Fibroblast of skin of abdomen (primary cell): ENCODE measurements at places on chromosomes 6 and 20.

GRCh38 chr6:108592371-108593337, 31.9 kb downstream of the FOXO3 start:
- DNase-seq: peak; percentile 79

- peak; percentile 64 for DNase-seq
These were observed 103.1 kb downstream of the SULF2 start for GRCh38 chr20:47682028-47682783.

GRCh38 chr20:54193817-54194216, 14.1 kb upstream of the PFDN4 start:
- DNase-seq: no peak

GRCh38 chr6:10578723-10579122, 57.6 kb downstream of the GCNT2 start:
- DNase-seq: no peak

DNA sequence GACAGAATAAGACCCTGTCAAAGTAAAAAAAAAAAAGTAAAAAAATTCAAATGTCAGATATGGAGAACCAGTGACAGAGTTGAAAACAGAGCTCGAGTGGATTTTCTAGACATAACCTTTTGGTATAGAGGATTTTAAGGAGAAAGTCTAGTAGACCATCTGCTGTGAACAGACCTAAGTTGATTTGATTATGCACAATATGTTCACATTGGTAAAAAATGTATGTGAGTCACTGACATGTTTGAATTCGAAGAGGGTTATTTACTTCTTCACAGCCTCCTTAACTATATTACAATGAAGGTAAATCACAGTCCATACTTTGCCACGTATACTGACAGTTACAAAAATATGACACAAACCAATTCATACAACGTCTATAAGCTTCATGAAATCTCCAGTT, 7.4 kb downstream of the TINAG start:
- no peak for DNase-seq

GRCh38 chr20:47272893-47273590, 83.5 kb downstream of the ZMYND8 start:
- DNase-seq: peak; percentile 72

DNA sequence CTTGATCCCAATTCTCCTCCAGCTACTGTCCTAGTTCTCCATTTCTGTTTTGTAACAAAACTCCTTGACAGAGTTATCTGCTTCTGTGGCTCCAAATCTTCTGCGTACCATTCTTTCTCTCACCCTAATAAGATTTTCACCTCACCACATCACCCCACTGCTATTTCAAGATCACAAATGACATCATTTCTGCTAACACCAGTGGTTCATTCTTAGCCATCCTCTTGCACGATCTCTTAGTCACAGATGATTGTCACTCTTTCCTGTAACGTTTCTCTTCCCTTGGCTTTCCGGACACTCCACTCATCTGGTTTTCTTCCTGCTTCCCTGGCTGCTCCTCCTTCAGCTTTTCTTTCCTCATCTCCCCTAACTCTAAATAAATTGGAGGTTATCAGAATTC, 56.8 kb upstream of the FABP7 start:
- peak; percentile 21 for DNase-seq

GRCh38 chr20:23602241-23602640, 3.5 kb downstream of the CST9 start:
- no peak for DNase-seq

DNA sequence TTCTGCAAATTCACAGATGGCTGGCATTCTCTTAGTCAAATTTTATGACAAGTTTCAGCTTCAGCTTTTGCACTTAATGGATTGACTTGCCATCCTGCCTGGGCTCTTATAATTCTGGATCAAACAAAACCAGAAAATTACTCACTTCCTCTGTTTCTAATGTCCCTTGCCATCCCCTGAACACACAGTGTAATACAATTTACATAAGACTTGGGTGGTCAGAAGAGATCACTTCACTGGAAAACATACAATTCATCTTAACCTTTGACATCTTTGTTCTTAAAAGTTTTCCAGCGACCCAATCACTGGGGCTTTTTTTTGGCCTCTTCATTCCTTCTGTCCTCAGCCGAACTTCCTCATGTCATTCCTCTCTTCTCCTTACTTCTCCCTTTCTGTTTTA, 199.0 kb downstream of the ARHGAP18 start:
- peak; percentile 36 for DNase-seq

- no peak for DNase-seq
These were observed 31.3 kb downstream of the PPP1R3G start for GRCh38 chr6:5116243-5116991.

- DNase-seq: no peak
These were observed 160.5 kb upstream of the GRIK2 start for GRCh38 chr6:101232961-101233360.

DNA sequence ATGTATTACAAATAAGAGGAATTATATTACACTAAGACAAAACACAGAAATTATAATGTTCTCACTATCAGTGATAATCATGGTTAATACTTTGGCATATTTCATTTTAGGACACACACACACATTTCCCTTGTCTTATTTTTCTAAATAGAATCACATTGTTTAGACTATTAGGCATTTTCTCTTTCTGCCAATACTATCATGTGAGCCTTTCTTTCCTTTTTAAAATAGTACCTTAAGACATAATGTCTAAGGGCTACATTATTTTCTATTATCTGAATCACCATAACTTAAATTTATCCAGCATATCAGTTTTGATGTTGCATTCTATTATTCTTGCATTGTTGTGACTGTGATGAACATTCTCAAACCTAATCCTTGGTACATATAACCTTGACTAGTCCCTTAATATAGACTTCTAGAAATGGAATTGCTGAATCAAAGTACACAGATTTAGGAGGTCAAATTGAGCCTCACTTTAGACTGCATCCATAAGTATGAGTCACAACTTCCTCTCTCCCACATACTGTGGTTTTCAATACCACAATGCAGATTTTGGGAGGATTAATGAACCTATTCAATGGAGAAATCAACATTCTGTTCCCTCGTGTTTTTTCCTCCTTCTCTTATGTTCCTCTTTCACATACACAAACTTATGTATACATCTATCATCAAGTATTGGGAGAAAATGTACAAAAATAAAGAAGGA, 212.6 kb downstream of the MOXD1 start:
- peak; percentile 83 for DNase-seq

DNA sequence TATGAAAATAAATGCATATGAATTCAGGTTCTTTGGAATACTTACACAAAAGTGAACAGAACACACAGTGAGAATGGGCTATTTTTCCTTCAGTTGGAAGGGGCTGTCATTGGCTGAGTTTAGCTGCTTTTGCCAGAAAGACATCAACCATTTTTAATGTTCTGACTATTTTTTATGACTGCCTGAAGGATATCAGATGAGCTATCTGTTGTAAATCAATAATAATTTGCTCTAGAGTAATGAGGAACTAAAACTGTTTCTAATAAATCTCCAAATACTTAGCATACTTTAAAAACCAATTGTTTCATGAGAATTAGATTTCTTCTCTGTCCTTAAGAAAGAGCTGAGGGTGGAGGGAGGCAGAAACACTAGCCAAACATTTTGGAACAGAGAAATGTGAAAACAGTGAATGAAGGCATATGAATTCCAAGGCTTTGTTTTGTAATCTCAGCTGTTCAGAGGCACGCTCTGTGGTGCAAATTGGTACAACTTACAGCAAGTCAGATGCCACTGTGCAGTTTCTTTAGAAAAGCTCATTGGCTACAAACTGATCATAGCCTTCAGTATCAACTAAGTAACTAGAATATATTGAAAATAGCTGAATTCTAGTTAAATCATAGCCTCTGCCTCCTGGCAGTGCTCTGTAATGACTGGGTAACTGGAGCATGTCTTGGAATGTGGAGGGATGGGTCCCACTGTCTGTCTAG, 228.9 kb upstream of the JAG1 start:
- peak; percentile 77 for DNase-seq

DNA sequence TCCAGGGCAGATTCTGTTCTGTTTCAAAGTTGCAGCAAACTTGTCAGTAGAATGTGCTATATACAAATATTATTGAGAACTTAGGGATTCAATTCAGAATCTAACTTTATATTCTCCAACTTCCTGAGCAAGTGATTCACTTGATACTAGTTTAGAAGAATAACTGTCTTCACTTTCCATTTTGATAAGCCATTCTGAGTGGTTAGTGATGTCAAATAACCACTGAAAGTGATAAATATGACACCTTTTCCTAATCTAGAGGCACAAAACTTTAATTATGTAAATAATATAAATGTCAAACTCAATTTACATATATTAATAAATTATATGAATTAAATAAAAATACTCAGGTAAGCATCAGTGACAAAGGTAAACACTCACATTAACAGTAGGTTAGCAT, 20.5 kb upstream of the SIM1 start:
- no peak for DNase-seq

- DNase-seq: no peak
These were observed 19.2 kb downstream of the TREML4 start for GRCh38 chr6:41247288-41247865.

- DNase-seq: no peak
These were observed 57.8 kb upstream of the NELFCD start for GRCh38 chr20:58923117-58923712.

DNA sequence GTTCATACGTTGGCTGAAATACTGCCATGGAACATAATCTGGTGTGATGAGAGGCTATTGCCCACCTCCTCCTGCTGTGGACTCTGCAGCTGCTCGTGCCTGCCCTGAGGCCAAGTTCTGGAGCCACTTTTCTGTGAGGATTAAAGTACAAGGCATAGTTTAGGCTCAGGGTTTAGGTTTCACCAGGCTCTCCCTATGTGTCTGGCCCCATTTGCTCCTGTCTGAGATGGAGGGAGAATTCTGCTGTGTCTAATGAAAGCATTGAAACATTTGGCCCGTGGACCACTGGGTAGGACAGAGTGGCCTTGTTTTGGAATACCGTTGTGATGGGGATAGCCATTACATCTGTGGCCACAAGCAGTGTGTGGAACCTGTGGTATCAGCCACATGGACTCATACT, 5.9 kb downstream of the WRNIP1 start:
- no peak for DNase-seq

DNA sequence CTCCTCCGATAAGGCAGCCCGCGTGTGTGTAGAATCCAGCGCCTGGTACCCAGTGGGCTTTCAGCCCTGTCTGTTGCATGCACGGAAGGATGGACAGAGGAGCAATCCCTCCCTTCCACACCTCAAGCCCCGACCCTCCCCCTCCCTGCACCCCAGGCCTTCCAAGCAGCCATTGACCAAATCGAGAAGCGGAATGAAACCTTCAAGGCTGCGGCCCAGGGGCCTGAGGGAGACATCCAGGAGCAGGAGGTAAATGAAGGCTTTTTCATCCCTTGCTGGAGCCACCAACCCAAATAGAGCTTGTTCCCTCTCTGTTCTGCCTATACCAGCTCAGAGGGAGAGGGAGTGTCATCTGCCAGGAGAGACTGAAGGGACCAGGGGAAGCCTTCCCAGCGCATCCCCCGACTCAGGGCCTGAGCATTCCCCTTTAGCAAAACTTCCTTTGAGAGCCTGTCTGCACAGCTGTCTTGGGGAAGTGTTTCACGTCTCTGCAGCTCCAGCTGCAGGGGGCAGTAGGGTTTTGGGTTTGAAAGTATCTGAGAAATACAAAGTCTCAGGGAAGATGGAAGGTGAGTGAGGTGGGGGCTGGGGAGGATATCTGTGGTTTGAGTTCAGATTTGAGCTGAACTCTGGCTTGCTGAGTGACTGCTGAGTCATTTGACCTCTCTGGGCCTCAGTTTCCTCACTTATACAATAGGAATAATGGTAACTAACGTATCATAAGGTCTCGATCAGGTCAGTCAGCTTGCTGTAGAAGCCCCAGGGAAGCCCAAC, 16.1 kb downstream of the FGD2 start:
- peak; percentile 46 for DNase-seq

DNA sequence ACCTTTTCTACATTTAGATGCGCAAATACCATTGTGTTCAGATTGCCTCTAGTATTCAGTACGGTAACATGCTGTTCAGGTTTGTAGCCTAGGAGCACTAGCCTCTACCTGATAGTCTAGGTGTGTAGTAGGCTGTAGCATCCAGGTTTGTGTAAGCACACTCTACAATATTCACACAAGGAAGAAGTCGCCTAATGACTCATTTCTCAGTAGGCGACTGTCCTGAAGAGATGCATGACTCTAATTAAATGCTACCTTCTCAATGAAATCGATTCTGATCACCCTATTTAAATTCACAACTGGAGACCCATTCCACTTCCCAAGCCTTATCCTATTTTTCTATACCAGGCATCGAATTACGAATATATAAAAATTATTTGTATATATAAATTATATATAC, 1.3 kb downstream of the MCUR1 start:
- no peak for DNase-seq

DNA sequence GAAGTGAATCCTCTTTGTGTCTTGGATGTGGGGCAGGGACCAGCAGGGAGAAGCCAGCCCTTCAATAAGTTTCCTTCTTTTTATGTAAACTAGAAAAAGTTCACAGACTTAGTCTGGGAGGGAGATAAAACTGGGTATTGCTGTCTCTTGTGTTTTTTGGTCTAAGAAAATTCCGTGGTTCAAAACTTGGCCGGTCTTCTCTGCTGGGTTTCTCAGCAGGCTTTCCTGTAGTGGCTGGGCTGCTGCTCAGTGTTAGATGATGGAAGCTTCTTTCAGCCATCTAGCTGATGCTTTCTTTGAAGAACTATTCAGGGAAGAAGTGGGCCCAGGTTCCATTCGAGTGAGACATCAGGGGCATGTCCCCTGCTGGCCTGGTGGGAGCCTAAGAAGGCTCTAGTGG, 70.7 kb upstream of the SCP2D1 start:
- DNase-seq: no peak

- DNase-seq: no peak
These were observed 40.1 kb downstream of the TBPL1 start for GRCh38 chr6:133992992-133993680.

DNA sequence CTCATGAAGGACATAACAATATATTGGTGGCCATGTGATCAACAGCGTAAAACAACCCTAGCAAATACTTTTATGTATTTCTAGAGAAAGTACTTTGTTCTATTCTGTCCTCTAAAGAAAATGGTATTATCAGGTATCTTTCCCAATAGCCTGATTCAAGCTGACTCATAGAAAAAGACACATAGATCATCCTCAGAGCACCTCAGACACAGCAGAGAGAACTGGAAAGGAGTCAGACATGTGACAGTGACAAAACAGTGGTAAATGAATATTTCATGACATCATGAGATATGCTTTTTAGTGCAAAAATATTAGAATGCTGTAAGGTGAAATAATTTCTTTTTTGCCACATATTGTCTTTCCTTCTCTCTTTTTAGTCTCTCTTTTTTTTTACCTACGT, 1355.0 kb upstream of the MAP3K7 start:
- DNase-seq: no peak

DNA sequence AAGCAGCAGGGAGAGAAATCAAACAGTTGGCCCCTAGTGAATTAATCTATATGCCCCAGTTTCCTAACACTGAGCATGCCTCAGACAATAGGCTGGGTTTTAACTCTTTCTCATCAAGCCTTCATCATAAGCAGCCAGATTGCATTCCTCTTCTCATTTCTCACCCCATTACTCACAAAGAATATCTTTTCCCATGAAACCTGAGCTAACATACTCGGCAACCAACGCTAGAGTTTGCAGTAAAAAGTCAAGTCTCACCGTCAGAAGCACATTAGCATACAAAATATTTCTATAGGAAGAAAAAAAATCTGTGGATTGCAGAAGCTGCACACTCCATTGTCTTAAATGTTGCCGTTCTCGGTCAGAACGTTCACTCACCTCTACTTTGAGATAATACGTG, 429.9 kb upstream of the ARID1B start:
- peak; percentile 69 for DNase-seq
